Stimulated activated CD4-positive, alpha-beta T cell treated with anti-CD3 and anti-CD28 coated beads, TNF-alpha, amount 100 ng/mL, for 1 hour (primary cell): ENCODE measurements at places on chromosomes 5 and 9.

- no peak for DNase-seq
These were observed 5.9 kb downstream of the FAM78A start for GRCh38 chr9:131270171-131271015.

GRCh38 chr9:5004481-5004880 lies 19.4 kb downstream of the JAK2 start:
- no peak for DNase-seq

GRCh38 chr9:13145340-13145739 lies 134.2 kb downstream of the MPDZ start:
- DNase-seq, result no peak

DNA sequence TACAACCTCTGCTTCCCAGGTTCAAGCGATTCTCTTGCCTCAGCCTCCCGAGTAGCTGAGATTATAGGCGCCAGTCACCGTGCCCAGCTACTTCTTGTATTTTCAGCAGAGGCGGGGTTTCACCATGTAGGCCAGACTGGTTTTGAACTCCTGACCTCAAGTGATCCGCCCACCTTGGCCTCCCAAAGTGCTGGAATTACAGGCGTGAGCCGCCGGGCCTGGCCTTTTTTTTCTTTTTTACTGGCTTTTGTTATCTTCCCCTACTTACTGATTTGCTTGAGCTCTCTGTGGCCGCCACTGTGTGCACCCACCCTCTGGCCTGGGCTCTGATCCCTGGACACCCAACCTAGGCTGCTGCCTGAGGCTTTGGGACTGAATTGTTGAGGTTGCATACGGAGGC lies 60.3 kb downstream of the ANKRD33B start:
- no peak for DNase-seq

- no peak for DNase-seq
These were observed 20.5 kb downstream of the SEMA4D start for GRCh38 chr9:89477384-89477783.

GRCh38 chr9:137619240-137620047 lies 639 bp downstream of the EHMT1 start:
- DNase-seq, result no peak

DNA sequence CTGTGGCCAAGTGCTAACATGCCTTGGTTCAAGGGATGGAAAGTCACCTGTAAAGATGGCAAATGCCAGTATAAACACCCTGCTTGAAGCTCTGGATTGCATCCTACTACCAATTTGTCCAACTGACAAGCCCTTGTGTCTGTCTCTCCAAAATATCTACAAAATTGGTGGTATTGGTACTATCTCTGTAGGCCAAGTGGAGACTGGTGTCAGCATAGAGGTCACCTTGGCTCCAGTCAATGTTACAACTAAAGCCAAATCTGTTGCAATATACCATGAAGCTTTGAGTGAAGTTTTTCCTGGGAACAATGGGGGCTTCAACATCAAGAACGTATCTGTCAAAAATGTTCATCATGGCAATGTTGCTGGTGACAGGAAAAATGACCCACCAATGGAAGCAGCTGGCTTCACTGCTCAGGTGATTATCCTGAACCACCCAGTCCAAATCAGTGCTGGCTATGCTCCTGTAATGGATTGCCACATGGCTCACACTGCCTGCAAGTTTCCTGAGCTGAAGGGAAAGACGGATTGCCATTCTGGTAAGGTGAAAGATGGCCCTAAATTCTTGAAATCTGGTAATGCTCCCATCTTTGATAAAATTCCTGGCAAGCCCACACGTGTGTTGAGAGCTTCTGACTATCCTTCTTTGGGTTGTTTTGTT lies 19.9 kb downstream of the AFF4 start:
- DNase-seq, result no peak

DNA sequence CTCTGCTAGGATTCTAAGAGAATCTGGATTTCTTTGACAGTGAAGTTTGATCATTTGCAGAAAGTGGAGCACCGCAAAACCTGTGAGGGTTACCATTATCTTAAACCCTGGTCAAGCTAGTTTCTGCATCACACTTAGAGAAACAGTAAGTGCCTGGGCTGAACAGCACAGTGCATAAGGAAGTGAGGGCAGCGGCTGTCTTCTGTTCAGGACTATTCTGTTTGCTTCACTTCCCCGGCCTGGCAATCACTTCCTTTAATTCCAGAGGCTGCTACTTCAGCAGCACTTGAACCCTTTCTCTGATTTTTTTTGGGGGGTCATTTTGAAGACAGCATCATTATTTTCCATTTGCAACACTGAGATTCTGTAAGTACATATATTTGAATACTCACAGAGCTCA lies 32.0 kb downstream of the SEMA6A start:
- no peak for DNase-seq

GRCh38 chr9:124033967-124034366 lies 22.4 kb downstream of the LHX2 start:
- DNase-seq, result no peak

- DNase-seq, result no peak
These were observed 42.8 kb downstream of the RASGEF1C start for GRCh38 chr5:180166176-180166575.
